ENCODE measurements at places on chromosomes 13 and 19.

- peak; percentile 28 for DNase-seq
Observed at GRCh38 chr19:19191768-19192077, 229 bp downstream of the BORCS8 start.

GRCh38 chr19:6868351-6868750, 19.0 kb upstream of the ADGRE1 start:
- DNase-seq: no peak

DNA sequence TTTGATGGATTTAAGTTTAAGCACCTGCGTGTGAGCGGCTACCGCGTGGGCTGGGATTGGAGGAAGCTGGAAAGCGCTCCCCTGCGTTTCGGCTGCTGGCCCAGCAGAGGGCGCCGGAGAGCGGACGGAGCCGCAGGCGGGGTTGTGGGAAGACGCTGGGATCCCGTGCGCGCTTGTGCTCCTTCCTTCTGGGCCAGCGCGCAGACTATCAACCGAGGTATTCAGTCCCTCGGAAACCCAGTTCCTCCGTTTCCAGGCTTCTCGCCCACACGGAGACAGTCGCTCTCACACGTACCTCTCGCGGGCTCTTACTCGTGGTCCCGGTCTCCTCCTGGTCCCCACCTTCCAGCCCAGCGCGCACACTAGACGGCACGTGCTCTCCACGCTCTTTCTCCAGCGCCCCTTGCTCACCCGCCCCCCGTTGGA, 28.8 kb downstream of the EPN1 start:
- no peak for DNase-seq

DNA sequence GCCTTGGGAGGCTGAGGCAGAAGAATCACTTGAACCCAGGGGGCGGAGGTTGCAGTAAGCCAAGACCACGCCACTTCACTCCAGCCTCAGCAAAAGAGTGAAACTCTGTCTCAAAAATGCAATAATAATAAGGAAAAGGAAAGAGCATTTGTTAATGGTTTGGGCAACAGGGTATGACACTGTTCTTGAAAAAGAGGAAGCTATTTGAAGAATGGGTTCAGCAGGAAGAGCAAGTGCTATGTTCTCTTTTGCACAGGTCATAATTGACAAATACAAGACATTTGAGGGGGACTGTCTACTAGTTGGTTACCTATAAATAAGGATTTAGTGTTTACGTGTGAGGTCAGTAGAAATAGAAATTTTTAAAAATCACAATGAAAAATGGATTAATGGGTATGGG, 218.3 kb downstream of the DCT start:
- no peak for DNase-seq

GRCh38 chr13:37652596-37652995, 54.0 kb upstream of the POSTN start:
- no peak for DNase-seq

- peak; percentile 99 for DNase-seq
Observed at GRCh38 chr19:2061495-2062388, 10.7 kb upstream of the MKNK2 start.

GRCh38 chr13:78875792-78876580, 217.0 kb upstream of the OBI1 start:
- no peak for DNase-seq

DNA sequence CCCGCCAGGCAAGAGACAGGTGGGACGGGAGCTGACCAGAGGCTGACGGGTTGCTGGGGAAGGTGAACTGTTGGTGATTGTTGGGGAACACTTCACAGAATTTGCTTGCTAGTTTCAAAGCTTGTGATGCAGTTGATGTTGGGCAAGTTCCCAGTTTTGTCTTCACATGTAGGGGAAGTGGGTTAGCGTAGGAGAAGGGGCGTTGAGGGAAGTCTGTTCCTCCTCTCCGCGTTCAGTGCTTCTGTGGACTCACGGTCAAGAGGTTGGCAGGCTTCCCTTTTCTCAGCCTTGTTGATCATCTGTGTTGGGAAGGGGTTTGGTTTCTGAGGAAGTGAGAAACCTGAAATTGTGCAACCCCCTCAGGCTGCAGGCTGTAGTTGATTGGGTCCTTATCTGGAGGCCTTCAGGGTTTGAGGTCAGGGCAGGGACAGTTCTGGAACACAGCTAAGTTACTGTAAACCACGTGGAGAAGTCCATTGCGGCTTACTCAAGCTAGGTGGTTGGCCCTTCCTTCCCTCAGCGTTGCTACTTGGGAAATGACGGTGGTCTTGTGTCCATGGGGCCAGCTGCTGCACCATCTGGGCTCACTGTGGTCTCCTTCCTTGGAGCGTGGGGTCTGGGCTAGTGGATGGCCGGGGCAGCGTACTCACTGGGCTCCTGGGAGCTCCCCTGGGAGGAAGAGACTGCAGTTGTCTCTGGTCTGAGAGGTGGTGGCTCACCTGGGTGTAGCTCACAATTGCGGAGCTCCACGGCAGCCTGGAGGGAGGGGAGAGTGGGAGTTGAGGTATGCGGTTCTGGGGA, 7.5 kb downstream of the RPS9 start:
- DNase-seq: peak; percentile 44

- no peak for DNase-seq
Observed at GRCh38 chr13:100789481-100789880, 114.9 kb upstream of the TMTC4 start.

DNA sequence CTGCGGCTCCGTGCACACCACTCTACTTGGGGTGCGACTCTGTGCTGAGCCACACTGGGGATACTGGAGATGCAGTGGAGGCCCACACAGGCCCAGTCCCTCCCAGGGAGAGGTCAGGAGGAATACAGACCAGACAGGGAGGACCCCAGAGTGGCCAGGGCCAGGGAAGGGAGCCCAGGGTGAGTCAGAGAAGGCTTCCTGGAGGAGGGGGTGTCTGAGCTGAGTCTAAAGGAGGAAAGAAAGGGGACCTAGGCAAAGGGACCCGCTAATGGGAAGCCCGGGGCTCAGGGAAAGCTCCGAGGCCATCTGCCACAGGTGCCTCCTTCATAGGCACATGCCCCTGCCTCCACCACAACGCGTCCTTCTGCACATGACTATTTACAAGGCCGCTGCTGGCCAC, 13.3 kb upstream of the PRKD2 start:
- DNase-seq: no peak

GRCh38 chr13:87331178-87331577, 340.0 kb upstream of the SLITRK5 start:
- DNase-seq: no peak

DNA sequence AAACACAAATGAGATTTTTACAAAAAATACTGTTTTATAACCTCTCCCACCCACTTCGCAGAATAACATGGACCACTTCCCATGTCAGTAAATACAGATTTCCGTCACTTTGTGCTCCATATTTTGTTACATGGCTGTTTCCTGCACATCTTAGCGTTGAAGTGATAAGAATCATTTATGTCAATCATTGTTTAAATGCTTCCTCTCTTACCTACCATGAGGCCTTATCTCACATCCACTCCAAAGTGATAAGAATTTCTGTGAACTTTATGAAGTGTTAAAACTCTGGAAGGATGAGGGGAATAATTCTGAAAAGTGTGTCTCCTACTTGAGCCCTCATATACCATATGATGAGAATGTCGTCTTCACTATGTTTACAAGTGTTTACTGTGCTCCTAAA, 36.6 kb upstream of the IL17D start:
- DNase-seq: no peak

DNA sequence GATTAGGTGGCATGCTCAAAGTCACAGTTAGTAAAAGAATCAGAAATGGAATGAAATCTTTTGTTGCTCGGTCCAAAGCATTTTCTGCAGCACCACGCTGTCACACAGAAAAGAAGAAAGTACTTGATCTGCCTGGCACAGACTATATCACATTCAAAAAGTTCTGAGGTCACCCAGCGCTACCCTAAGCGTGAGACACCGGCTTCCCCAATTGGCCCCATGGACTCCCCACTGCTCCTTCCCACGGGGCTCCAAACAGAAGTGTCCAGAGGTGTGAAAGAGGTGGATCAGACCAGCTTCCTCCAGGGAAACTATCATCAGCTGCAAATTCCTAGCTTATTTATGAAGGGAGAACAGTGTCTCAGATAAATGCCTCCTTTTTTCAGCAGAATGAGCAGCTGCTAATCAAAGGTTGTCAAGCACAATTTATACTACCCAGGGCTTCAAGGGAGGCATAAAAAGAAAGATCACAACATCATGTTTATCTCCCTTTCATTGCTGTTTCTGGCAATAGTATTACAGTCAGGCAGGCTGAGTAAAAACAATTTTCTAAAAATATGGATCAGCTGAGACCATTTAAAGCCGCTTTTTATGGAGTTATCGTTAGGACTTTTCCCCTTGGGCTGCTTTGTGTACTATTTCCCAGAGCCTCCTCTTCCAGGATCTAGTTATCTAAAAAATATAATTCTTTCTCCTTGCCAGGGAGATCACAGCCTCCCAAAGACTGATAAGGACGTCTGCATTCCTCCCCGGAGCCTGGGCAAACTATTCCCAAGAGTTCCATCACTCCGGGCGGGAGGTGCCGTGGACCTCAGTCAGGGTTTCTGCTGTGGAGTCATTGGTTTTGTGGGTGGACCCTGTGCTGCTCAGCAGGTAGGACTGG, 208.0 kb downstream of the LHFPL6 start:
- no peak for DNase-seq

Data from RKO (cell line).